ENCODE measurements at places on chromosomes 4 and X.

- DNase-seq, result no peak
Measured at GRCh38 chr4:3516836-3517730, 15.1 kb downstream of the LRPAP1 start.

- DNase-seq, result no peak
Measured at GRCh38 chr4:152103181-152103901, 342.5 kb upstream of the GATB start.

GRCh38 chr4:176467001-176467400 lies 147.2 kb downstream of the SPCS3 start:
- DNase-seq, result no peak

DNA sequence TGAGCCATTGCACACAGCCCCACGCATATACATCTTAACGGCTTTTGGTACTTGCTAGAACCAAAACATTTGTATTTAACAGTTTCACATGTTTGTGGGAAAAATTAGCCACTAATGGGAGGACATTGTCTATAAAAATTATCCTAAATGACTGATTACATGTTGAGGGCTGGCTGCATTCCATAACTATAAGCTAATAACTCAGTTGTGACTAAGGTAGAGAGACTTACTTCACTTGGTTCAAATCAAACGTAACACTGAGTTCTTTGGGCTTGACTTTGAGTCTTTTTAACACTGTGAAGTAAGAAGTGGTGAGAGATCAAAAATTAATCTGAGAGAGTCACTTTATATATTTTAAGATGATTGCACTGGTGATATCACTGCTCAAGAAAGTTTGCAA lies 47.9 kb upstream of the PGRMC2 start:
- DNase-seq, result no peak

- DNase-seq, result no peak
Measured at GRCh38 chr4:123452616-123453015, 56.0 kb downstream of the SPRY1 start.

DNA sequence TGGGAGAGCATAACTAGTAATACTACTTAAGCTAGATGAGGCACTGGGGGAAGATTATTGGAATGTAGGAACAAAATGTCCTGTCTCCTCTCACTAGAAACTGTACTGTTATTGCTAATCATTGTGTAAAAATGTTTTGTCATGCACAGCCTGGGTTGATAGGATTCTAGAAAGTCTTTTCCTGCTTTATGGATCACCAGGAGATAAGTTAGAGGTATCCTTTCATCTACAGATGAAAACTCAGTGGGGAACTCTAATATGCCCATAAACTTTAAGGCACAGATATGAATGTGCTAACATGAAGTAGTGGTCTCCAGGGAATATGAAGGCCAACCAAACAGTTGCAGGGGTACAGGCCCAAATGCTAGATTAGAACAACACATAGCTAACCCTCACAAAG lies 57.5 kb downstream of the SRPX start:
- DNase-seq, result no peak

DNA sequence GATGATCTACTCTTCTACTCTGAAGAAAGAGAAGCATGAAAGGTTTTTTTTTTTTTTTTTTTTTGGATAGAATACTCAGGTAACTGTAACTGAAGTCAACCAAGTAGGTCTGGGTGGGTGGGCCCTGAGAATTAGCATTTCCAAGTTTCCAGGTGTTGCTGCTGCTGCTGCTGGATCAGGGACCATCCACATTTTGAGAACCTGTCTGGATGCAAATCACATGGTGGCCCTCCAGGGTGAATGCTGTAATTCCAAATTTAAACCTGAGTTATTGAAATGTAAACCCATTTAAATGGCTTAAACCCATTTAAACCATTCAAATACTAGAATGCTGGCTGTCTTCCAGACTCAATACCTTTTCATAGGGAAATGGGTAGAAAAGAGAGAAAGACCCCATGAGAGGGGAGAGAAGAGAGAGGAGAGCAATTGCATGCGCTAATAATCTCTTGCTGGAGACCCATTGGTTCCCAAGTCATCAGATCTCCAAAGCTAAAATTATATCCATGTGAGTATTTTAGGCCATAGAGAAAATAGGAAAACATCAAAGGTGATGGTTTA lies 17.6 kb downstream of the SUPT20HL1 start:
- no peak for DNase-seq

GRCh38 chr4:112253382-112254000 lies 21.9 kb downstream of the AP1AR start:
- DNase-seq, result no peak

GRCh38 chr4:152937336-152938236 lies 1.5 kb downstream of the FHDC1 start:
- DNase-seq, result peak; percentile 38

GRCh38 chr4:8835521-8836365 lies 35.9 kb downstream of the HMX1 start:
- no peak for DNase-seq

DNA sequence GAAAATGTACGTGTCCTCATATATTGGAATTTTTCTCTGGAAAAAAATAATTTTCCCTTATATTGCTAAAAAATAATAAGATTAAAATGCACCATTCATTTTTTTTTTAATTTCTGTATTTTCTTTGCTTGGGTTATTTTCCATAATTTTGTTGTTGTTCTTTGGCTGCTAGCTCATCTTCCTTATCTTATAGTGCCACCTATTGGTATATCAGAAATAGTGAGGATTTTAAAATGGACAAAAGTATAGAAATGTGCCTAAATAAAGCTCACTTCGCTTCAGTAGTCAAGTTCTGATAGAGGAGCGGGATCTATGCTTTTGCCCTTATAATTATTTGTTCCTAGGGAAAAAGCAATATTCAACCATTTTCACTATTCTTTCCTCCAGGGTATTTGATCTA lies 134.8 kb downstream of the NAP1L3 start:
- no peak for DNase-seq

GRCh38 chr4:138680989-138681604 lies 334.5 kb upstream of the NOCT start:
- no peak for DNase-seq

DNA sequence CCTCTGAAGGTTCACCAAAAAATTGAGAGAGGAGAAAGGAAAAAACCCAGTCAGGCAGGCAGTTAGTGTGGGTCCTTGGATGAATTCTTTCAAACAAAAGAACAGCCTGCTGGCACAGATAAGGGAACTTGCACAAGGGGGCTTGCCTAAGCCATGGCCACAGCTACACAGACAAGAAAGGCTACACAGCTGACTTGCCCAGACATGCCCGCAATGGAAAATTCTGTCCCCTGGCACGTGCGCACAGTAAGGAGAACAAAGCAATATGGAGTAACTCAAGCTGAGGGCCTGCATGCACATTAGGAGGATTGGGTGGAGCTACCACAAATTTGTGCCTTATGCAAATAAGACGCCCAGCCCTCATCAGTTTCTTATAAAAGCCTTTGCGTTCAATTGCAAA lies 512.5 kb upstream of the HTR2C start:
- no peak for DNase-seq

- no peak for DNase-seq
Measured at GRCh38 chr4:75653845-75654503, 19.2 kb downstream of the G3BP2 start.

- DNase-seq, result no peak
Measured at GRCh38 chrX:21799767-21800166, 39.6 kb upstream of the MBTPS2 start.

GRCh38 chrX:2177541-2177940 lies 323.2 kb downstream of the DHRSX start:
- no peak for DNase-seq

DNA sequence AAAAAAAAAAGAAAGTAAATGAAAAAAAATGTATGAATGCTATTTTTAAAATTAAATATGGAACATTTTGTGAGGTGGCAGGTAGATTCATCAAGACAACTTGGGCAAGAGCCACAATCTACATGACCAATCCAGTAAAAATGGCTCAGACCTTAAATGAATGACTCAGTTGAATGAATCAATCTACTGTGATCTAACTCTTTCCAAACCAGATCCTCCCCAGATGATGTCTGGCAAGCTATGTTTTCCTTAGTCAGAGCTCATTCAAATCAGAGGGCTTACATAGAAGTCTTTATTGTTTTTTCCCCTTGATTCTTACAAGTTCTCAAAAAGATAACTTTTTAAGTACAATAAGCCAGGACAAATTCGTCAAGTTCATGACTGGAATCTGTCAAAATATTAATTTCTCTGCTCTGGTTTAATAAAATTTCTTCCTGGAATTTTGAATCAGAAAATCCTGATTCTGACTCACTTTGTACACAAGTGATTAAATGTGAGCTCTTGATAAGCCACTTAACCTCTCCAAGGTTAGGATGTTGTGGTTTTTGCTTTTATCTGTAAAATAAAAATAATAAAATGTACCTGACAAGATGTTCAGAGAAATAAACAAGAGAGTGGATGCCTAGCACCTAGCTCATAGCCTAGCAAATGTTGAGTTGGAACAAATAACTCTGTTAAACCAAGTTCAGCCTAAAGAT lies 105.6 kb upstream of the SMIM31 start:
- DNase-seq, result no peak

- DNase-seq, result no peak
Measured at GRCh38 chrX:153064061-153064460, 7.8 kb downstream of the PNMA3 start.

- peak; percentile 16 for DNase-seq
Measured at GRCh38 chr4:83618431-83618830, 82.5 kb downstream of the GPAT3 start.

GRCh38 chr4:144572660-144573059 lies 73.3 kb upstream of the HHIP start:
- no peak for DNase-seq

- no peak for DNase-seq
Measured at GRCh38 chr4:173485164-173485563, 44.9 kb downstream of the HAND2 start.

DNA sequence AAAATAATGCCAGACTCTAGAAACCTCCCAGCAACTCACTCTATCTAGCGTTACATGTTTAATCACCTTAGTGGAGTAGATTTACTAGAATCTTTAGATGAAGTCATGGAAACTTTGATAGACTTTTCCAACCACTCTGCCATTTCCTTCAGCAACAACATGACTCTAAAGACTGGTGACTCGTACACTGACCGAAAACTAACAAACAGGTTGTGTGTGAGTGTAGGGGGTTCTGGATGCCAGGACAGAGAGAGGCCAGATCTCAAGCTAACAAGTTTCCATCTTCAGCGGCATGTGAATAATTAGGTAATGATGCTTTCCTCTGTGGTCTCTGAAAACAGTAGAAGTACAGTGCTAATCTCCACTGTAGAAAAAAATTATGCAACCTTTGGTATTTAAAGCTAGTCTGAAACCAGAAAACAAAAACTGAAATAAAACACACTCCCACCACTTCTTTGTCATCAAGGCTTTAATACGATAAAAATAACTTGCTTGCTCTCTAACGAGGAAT lies 286.4 kb downstream of the PRDM5 start:
- DNase-seq, result no peak

DNA sequence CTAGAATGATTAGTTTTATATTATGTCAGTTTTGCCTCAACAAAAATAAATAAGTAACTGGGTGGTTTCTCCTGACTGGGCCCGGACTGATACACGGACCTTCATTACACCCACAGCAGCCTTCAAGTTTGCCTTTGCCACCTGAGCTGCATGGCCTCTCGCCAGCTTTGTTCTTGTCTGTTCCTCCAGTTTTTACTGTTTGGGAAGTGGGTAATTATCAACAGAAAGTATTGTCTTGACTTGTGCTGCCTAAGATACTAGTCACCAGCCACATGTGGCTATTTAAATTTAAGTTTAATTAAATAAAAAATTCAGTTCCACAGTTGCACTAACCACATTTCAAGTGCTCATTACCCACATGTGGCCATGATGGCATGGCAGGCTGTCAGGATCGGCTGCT lies 74.7 kb upstream of the INTU start:
- DNase-seq, result no peak

GRCh38 chr4:14856062-14856933 lies 146.0 kb upstream of the CPEB2 start:
- no peak for DNase-seq

- no peak for DNase-seq
Measured at GRCh38 chrX:101210630-101211029, 9.0 kb upstream of the DRP2 start.

DNA sequence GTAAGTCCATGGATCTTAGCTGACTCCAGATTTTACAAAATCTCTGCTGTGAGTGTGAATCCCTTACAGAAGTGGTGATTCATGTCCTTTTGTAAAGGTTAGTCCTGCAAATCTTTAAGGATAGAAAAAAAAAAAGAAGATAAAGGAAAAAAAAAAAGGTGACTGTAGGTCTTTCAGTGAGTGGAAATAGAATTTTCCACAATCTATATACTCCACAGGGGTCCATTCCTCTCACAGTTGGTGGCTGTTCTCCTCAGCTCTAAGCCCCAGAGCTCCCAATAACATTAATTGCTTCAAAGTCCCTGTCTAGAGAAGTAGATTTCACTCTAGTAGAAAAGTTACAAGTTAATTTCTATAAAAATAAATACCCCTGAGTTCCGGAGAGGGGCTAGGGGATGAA lies 189.1 kb downstream of the NDST4 start:
- no peak for DNase-seq

DNA sequence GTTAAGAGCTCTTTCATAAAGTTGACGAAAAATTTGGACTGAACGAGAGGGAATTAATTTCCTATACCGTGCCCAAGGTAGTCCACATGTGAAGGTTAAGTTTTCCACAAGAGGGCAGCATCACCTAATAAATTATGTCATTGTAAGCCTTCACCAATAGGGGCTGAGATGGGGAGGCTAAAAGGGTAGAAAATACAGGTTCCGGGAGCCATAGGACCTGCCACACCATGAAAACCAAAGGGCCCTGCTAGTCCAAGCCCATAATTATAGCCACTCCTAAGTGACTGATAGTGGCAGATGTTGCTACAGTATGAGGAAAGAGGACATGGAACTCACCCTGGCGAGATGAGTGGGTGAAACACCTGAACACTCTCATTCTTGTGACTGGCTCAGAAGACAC lies 122.2 kb downstream of the SHROOM4 start:
- peak; percentile 22 for DNase-seq

DNA sequence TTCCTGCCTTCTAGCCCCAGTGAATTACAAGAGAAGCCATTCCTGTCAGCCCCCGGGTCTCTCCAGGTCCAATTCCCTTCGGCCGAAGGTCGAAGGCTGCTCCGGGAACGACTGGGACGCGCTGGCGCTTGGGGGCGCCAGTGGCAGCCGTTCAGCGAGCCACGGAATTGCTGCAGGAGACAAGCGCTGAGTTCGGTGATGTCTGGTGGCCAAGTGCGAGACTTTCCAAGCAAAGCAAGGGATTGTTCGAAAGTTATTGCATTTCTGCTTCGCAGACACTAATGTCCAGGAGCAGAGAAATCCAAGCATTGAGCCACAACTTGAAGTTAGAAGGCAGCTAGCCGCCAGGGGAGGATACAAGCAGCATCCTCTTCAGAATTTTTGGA lies 1.1 kb upstream of the DKK2 start:
- DNase-seq, result no peak

DNA sequence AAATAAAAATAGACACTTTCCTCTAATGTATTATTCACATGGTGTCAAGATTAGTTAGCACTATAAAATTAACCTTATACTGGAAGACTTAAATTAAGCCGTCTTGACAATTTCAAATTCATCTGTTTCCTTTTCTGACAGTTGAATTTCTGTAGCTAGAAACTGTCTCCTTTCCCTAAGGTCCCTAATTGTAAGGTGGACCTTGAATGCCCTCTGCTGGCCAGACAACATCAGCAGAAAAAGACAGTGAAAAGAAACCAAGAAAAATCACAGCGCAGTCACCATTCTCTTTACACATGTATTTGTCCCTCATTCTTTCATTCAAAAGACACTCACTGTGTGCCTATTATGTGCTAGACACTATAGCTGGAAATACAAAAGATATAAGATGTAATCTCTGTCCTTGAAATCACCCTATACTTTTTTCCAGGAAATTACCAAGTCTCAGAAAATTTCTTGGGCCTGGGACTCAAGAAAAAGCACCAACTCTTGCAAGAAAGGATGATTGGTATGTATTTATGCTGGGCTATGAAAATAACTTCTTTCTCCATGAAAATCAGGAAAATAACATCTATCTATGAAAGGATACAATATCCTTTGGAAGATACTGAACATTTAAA lies 32.7 kb upstream of the AMBN start:
- DNase-seq, result no peak
